Activated naive CD4-positive, alpha-beta T cell treated with anti-CD3 and anti-CD28 coated beads, Interleukin-2, amount 50 U/mL, for 72 hours (primary cell): ENCODE measurements at places on chromosomes 16 and 17.

DNA sequence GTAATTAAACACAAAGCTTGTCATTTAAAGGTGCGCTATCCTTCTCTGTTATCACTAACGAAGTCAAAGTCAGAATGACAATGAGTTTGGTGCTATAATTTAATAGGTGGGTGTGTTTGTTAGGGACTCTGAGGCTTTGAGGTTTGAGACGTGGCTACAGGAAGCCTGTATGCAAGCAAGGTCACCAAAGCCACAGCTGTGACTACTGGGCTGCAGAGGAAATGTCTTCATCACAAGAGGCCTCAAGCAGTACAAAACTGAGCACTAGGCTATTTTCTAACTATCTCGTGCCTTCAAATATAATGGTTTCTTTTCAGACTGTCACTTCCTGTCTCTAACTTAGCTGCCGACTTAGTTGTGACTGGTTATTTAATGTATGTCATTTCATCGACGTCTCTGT is 141.2 kb downstream of the AATF start:
- no peak for DNase-seq

DNA sequence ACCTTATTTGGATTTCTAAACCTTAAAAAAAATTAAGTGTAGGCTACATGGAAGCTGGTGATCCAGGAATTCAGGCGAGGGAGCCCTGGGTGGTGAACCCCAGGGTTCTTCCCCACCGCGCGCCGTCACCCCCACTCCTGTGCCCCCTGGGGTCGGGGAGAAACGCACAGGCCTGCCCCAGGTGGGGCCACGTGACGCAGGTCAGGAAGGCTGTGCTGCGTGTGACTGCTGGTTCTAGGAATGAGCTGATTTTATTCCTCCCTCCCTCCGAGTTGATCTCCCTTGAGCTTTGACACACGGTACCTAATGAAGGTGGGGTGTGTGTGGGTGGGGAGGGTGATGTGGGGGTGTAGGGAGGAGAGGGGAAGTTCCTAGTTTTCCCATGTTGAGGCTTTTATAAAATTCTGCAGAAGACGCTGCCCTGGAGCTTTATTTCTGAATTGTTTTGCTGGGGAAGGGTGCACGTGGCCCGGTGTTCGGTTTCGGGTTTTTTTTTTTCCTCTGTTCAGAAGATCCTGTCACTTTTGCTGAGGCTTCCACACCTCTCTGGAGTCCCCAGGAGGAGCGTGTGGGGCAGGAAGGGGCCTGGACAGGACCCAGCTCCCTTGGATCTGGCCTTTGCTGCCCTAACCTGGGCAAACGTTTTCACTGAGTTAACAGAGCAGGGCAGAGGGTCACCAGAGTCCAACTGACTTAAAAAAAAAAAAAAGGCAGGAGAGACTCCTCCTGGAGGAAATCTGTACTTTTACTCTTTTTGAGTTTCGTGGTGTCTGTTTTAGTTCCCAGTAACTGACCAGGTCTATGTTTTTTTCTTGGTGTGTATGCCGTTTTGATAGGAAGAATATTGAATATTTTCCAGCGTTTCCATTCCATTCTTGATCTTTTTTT is 55.8 kb upstream of the GSE1 start:
- DNase-seq = peak; percentile 74

DNA sequence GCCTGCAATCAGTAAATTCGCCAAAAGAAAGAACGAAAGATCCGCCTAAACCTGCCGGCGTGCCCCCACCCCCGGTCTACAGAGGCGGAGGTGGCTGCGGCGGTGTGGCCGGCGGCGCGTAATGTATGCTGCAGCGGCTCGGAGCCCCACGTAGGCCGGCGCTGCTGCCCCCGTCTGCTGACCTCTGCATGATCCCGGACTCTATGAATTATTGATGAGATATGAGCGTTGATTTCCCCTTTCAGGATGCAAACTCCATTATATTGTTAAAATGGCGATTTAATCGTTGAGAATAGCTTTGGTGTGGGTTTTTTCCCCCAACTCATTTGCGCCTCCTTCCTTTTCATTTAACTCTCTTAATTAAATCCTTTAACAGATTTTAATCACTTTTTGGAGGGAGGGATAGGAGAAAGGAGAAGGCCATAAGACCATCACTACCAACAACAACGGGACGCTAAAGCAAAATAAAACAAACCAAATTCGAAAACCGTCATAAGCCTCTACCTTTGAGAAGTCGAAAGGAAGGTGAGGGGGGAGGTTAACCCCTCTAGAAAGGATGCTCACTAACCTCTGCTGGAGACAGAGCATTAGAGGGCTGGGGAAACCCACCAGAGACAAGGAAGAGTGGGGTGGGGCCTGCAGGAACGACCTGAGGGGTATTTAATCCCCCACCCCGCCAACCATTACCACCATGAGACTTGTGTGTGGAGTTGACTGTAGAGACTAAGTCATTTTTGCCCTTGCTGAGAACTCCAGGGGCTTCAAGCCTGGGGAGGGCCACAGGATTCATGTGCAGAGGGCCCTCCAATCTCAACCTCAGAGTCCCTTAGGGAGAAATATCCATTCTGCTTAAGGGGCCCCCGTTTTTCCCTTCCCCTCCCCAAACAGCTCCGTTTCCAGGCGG is 3.4 kb downstream of the HOXB3 start:
- DNase-seq = no peak

DNA sequence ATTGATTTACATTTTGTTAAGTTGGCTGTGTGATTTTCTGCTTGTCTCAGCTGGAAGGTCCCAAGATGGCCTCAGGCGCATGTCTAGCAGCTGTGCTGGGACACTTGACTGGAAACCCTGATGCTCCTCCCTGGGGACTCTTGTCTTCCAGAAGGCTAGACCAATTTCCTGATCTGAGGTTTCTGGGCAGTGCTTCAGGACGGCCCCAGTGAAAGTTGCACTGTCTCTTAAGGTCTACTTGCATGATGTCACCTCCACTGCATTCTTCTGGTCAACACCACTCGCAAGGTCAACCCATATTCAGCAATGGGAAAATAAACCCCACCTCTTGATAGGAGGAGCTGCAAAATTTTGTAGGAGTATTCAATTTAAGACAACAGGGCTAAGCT is 116.0 kb downstream of the SALL1 start:
- DNase-seq = no peak

- DNase-seq = no peak
These were observed 17.8 kb upstream of the METRNL start for GRCh38 chr17:83061586-83061985.

DNA sequence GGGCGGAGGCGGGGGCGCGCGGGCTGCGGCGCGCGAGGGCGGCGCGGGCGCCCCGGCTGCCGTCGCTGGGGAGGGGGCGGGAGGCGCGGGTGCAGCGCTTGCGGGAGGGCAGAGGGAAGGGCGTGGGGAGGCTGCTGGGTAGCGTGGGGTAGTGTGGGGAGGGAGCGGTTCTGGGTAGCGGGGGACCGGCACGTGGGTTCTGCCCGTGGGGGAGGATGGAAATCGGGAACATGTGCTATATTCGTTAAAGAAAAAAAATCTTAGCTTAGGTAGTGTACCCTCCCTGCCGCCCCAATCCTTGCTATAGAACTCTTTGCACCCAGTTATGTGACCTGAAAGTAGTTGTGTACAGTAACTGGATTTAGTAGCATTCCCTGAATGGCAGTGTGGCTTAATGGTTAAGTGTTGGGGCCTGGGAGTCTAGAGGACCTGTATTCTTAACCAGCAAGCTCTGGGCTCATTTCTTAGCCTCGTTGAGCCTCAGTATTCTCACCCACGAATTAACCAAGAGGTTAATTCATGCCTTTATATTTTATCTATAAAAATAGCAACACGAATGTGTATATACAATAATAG is 646 bp downstream of the RABEP1 start:
- DNase-seq = peak; percentile 56

GRCh38 chr17:45172541-45173286 is 11.0 kb downstream of the HEXIM2 start:
- peak; percentile 44 for DNase-seq

- DNase-seq = no peak
These were observed 31.3 kb downstream of the SLC39A11 start for GRCh38 chr17:73061161-73061560.

DNA sequence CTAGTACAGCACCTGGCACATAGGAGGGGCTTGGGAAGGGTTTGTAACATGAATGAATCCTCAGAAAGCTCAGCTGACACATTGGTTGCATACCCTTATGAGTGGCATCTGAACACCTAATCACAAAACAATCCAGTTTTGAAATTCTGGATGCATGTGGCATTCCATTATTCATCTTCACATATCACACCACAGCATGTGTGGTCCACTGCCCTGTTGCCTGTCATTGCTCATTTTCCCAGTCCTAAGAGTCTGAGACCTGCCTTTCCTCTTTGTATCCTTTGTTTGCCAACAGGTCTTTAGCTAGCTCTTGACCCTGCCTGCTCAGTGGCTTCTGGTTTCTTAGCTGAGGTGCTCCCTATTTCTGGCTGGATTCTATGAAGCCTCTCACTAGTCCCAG is 170.8 kb upstream of the ASIC2 start:
- DNase-seq = no peak

- DNase-seq = peak; percentile 13
These were observed 1.0 kb downstream of the ST3GAL2 start for GRCh38 chr16:70437582-70438557.

GRCh38 chr16:84989749-84990620 is 21.4 kb downstream of the ZDHHC7 start:
- no peak for DNase-seq

GRCh38 chr17:28426081-28426519 is 20.1 kb upstream of the SLC46A1 start:
- DNase-seq = no peak

- no peak for DNase-seq
These were observed 140.6 kb downstream of the PARN start for GRCh38 chr16:14489460-14489859.

GRCh38 chr17:5948811-5949210 is 121.4 kb upstream of the WSCD1 start:
- no peak for DNase-seq

GRCh38 chr16:609984-610383 is 20.1 kb downstream of the RAB40C start:
- no peak for DNase-seq

DNA sequence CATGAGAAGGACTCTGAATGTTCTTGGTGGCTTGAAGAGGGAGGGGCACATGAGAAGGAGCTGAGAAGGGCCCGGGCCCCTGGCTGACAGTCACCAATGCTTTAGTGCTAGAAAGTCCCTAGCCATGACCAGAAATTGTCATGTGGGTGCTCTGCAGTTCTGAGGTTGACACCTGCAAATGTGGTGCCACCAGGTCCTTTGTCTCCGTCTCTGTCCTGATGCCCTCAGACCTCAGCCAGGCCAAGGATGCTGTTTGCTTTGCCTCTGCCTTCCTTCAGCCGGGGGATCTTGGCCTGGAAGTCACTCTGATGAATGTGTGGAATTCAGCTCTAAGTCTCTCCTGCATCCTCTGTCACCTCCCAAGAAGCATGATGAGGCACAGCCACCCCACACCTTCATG is 63.6 kb downstream of the TNFRSF13B start:
- no peak for DNase-seq

DNA sequence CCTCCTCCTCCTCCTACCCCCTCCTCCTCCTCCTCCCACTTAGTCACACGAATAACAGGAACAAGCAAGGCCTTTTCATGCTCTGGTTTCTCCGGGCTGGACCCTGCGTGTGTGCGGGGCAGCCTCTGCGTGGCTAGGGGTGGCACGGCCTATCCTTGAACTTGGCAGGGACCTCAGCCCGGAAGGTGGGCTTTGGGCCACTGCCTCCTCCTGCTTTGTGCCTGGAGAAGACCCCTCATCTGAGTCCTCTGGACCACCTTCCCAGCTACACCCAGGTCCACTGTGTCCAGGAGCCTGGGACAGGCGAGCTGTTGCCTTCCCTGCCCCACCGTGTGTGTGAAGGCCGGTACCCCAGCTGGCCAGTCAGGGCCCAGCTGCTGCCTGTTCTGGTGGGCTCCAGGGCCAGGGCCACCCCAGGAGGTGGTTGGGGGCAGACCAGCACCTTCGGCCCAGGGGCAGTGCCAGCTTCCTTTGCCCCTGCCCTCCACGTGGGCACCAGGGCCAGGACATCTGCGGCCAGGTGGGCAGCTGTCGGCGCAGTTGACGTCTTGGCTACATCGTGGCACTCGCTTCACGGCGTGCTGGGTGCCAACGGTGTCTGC is 35.4 kb downstream of the GINS2 start:
- no peak for DNase-seq

DNA sequence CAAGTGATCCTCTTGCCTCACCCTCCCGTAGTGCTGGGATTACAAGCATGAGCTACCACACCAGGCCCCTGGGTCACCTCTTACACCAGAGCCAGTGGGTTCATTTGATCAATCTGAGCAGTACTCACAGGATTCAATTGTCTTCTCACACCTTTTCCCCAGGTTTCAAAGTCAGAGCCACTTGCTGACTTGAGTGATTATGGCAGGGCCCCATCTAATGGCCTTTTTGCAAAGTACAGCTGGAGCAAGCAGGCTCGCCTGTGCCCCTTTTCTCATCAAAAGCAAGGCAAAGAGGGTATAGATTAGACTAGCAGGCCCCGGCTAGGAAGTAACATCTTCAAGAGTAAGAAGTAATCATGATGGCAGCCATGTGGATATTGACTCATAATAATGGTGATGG is 114.8 kb upstream of the NOL11 start:
- DNase-seq = no peak

DNA sequence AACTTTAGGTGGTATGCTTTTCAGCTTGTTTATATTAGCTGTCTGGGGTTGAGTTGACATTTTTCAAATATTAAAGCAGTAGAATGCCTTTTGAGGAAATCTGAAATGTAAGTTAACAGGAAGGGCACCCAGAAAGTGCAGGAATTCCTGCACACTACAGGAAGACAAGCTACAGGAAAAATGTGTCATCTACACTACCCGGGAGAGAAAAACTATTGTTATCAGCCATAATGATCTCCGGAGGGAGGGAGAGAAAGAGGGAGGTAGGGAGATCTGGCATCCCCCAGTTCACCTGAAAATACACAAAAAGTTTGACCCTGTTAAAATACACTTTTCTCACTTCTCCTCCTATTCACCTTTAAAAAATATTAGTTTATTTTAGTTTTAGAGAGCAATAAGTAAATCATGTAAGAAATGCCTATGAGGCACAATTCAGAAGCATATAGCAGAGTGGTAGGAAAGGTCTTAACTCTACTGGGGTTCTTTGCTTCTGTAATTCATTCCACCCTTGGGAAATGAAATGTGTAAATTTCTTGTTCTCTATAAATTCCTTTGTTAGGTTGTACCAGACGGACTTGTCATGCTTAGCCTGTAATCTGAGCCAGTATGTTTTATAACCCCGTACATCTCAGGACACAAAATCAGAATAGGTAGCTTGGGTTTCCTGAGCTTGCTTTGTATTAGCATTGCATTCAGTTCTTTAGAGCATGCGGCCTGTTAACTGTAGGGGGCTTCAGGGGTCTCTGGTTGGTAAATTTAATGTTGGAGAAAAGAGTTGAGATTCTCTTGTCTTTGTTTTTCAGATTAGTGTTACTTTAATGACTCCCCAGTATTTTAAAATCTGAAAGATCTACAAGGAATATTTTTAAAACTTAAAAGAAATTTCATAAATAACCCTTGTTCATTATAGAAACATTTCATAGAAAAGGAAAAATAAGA is 3.3 kb downstream of the MAP2K6 start:
- DNase-seq = no peak
